ENCODE measurements at places on chromosomes 2 and 18. TPM values are rescaled to one million over a fixed set of nuclear protein-coding genes. Genes with fewer than 3 reads are reported as not detected.

DNA sequence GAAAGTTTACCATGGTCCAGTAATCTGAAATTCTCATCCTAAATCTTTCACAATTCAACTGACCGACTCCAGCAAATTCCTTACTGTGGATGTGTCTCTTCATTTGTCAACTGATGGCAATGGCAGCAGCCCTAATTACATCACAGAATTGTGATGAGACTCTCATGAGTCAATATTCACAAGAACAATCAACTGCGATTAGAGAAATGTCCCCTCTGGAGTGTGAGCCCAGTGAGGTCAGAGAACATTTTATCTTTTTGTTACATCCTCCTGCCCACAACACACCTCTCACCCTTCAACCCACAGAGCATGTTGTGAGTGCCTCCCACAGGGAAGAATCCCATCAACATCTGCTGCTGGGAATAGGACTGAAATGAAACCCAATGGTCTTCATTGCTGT lies 73.6 kb downstream of the CD226 start:
- no peak for DNase-seq

TMEM150A gene
- 12.9 TPM for total RNA-seq

- DNase-seq = no peak
Observed at GRCh38 chr18:59520562-59521355, 161.7 kb upstream of the LMAN1 start.

DNA sequence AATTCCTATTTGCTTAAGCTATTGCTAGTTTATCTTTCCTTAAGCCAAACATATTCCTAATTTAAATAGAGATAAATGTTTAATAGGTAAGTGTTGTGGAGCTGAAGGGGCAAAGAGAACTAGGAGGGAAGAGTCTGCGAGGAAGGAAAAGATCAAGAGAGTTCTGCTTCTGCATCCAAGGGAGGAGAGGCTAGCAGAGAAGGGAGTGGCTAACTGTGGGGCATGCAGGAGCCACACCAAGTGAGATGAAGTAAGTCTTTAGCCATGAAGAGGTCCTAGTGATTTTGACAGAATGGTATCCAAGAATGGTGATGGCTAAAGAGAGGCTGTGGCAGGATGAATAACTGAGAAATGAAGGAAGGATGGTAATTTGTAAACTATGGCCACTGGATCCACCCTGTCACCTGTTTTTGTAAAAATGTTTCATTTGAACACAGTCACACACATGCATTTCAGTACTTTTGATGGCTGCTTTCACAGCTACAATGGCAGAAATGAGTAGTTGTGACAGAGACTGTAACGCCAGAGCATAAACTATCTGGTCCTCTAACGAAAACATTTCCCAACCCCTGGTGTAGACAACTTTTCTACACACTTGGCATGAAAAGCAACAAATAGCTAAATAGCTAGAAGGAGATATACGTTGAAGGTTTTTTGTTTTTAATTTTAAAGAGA lies 15.6 kb downstream of the TPGS2 start:
- DNase-seq = no peak

TMSB10 gene
- total RNA-seq = 5,898 TPM

LRP1B gene
- total RNA-seq = 2.1 TPM

DNA sequence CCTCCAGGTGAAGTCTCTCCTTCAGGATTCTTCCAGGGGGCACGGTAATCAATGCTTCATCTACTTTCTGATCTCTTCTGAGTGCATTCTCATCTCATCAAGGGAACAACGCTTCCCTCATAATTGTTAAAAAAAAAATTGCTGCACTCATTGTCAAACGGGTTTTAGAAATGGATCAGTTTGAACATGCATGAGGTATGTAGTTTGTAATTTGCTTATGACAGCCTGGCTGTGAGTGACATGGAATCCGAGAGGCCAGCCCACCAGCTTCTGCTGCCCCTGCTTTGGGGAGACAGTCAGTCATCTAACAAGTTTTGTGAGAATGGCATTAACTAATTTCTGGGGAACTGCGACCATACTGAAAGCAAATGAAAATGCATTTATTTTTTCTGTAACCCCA lies 791.9 kb upstream of the SOX11 start:
- no peak for DNase-seq

PNPT1 gene
- total RNA-seq = 21.4 TPM

CLK1 gene
- total RNA-seq = 336 TPM

GAL3ST2 gene
- 0.21 TPM for total RNA-seq

ZNF516 gene
- total RNA-seq = 31.4 TPM

LAPTM4A gene
- 177 TPM for total RNA-seq

- DNase-seq = no peak
Observed at GRCh38 chr2:61689568-61689967, 151.4 kb upstream of the XPO1 start.

DNA sequence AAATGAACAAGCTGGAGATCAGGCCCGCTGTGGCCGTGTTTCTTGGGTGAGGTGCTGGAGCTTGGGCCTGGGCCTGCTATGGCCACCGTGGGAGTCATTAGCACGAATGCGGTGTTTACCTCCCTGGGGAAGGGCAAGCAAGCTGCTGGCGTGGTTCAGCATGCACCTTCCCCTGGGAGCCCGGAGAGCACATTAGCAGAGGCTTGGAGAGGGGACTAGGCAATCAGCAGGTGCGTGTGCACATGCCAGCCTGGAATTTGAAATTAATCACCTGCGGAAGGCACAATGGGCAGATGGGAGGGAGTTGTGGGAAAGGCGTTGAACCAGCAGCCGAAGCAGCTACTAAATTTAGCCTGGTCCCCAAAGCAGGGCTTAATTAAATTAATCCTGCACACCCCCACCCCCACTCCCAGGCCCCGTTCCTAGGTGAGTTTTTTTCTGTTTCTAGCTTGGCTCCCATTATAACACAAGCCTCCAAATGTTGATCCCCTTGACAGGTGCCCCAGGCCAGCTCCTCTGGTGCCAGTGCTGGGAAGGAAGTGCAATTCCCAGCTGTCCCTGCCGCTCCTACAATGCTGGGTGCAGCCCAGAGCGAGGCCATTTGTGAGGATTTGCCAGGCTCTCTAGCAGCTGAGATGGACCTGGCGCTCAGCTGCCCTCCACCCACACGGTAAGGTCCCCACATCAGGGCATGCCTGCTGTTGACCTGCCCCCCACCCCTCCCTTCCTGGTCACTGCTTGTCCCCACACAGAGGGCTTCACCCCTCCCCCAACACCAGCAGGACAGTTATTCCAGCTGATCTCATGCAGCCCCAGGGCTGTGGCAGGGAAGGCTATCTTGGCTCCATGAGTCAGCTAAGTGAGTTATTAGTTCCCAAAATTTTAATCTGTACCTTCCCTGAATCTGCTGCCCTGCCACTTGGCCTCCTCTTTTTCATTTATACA lies 115.0 kb downstream of the ZBTB7C start:
- DNase-seq = no peak

DNA sequence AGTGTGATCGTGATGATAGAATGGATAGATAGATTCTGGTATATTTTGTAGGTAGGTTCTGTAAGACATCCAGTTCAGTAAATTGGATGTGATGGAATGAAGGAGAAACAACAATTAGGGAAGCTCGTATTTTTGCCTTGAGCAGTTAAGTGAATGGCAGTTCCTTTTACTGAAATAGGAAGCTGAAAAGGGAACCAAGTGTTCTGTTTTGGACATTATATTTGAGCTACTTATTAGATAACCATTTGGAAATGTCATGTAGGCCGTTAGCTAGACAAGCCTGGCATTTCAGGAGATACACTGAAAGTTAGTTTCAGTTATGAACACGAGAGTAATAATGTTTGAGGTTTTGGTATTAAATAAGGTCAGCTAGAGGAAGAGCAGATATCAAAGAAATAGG lies 41.5 kb downstream of the MARCHF7 start:
- DNase-seq = no peak

TACR1 gene
- total RNA-seq = 3.3 TPM

- DNase-seq = no peak
Observed at GRCh38 chr2:67806816-67807215, 256.0 kb downstream of the C1D start.

- DNase-seq = no peak
Observed at GRCh38 chr18:6370410-6370809, 44.3 kb downstream of the L3MBTL4 start.

DNA sequence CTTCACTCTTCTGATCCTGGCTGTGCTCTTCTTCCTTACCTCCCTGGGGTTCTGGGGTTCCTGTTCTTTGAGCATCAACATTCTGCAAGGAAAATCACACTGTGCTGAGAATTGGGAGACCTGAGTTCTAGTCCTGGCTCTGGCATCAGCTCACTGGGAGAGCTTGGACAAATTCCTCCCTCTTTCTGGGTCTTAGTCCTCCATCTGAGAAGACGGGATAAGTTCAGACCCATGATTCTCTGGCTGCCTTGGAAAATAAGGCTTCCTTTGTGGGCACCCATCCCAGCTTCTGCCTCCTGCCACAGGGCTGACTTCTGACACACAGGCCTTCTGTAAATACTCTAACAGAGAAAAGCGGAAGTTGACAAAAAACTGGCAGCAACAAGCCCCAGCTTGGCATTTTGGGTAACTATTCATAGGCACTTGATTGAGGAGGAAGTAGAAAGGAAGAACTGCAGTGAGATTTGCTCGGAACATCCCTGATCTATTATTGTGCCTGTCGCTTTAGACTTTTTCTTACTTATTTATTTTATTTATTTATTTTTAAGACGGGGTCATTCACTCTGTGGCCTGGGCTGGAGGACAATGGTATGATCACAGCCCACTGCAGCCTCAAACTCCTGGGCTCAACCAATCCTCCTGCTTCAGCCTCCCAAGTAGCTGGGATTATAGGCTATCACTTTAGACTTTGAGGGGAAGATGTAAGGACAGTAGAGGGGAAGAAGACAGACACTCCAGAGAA lies 7.9 kb downstream of the PCBP1 start:
- peak; percentile 48 for DNase-seq

C1QL2 gene
- total RNA-seq = not detected

- DNase-seq = no peak
Observed at GRCh38 chr18:42658171-42658570, 457.3 kb downstream of the RIT2 start.

DNA sequence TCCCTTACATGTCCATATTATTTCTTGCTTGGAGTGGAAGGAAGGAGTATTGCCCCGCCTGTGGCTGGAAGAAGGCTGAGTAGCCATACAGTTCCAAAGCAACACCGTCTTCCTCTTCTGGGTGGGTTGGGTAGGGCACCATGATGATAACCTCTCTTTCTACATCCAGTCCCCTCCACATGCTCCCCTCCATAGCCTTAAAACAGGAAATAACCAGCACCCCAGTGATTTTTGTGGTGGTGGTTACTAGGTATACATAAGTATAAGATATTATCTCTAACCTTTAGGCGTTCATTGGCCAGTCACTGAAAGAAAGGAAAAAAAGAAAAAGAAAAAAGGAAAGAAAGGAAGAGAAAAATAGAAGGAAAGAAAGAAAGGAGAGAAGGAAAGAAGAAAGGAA lies 63.1 kb downstream of the CXCR4 start:
- DNase-seq = no peak

IL36RN gene
- not detected for total RNA-seq

GRCh38 chr18:26335571-26336487 lies 109.6 kb downstream of the TAF4B start:
- DNase-seq = no peak

GRCh38 chr18:49223837-49224529 lies 236.5 kb downstream of the DYM start:
- no peak for DNase-seq

DNA sequence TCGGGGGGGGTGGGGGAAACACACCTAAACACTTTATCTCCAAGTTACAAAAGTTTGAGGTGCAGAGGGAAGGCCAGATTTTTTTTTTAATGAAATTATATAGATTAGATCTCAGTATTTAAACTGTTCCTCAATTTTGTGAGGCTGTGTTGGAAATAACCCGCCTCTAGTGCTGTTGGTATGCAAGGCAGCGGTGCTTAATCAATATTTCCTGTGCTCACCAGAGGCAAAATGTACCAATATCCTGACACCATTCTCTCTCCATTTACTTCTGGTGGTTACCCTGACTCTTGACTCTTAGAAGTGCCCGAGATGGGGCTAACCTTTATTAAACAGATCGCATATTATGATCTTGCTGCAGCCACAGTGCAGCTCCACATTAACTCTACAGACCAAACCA lies 54.8 kb upstream of the EML6 start:
- DNase-seq = no peak

DNA sequence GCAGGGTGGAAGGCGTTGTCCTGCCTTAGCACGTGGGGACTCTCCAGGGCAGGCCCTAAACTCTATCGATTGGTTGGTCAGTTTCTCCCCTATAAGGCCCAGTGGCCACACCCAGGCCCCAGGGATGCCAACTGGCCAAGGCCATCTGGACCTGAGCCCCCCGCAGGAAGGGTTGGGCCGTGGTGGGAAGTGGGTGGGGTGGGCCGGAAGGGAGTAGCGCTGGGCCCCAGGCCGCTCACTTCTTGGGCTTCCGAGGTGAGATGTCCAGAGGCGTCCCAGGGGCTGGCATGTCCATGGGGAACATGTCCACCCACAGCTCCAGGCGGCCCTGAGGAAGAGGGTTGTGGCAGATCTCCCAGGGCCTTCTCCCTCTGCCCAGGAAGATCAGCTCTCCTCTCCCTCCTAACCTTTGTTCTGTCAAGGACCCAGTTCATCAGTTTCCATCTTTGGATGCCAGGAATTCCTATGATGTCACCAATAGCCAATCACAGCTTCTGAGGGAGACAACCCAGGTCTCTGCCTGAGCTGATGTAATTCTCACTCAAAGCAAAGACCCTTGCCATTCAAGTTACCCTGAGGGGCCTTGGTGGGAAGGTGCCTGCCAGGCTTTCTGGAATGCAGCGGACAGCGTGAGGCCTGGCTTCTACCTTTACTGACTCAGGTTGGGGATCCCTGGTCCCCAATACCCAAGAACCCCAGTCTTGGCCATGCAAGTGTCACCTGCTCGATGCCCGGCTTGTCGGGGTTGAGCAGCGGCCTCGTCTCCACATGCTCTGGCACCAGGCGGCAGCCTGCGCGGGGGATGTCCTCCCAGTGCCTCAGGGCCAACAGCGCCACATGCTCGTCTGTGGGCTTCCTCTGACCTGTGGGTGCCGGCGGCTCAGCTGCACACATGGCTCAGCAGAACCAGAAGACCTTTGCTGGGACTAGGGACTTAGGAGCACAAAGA lies 14.4 kb downstream of the OTOF start:
- no peak for DNase-seq

GRCh38 chr2:239845968-239846367 lies 179.2 kb downstream of the NDUFA10 start:
- DNase-seq = no peak

DNA sequence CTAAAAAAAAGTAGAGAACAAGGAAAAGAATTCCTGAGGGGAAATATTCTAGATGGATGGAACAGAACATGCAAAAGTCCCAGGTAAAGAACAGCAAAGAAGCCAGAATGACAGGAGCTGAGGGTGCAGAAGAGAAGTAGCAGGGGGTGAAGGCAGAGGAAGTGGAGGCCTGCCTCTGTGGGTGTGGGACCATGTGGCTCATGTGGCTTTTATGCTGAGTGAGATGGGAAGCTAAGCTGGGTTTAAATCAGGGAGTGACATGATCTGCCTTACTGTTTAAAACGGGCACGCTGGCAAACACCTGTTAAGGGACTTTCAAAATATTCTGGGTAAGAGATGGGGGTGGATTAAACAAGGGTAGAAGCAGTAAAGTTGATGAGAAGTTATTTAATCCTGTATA lies 40.0 kb downstream of the GKN2 start:
- no peak for DNase-seq

- no peak for DNase-seq
Observed at GRCh38 chr2:1052771-1053191, 102.1 kb downstream of the SNTG2 start.

- DNase-seq = no peak
Observed at GRCh38 chr2:8242739-8243138, 439.1 kb upstream of the ID2 start.

RBM44 gene
- total RNA-seq = 0.30 TPM

- DNase-seq = no peak
Observed at GRCh38 chr2:141900826-141901225, 230.0 kb downstream of the LRP1B start.

Data from tibial nerve (tissue), 4 donors.